ACHN (cell line): ENCODE measurements at places on chromosomes 16 and 17.
A peak's percentile ranks its signal among the peaks of the same experiment; 100 is the strongest.

- DNase-seq: no peak
Measured at GRCh38 chr17:2369039-2369438, 31.7 kb downstream of the SGSM2 start.

- DNase-seq: peak; percentile 32
Measured at GRCh38 chr17:4940555-4941318, 669 bp downstream of the RNF167 start.

- DNase-seq: peak; percentile 64
Measured at GRCh38 chr17:31842195-31843069, 16.6 kb downstream of the COPRS start.

DNA sequence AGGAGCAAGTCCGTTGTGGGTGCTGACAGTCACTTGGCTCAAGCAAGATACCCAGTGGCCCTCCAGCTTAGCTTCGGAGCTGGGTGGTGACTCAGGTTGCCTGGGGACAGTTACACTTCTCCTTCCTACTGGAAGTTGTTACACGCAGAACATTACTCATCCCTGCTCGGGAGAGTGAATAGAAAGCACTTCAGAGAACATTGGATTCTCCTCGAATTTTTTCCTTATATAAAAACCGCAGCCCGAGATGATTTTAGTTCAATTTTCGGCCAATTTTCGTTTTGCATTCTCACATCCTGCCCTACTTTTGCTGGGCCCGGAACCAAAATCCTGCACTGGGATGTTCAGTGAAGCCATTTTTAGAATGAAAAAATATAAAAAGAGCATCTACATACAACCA, 99.7 kb downstream of the ELAC2 start:
- no peak for DNase-seq

DNA sequence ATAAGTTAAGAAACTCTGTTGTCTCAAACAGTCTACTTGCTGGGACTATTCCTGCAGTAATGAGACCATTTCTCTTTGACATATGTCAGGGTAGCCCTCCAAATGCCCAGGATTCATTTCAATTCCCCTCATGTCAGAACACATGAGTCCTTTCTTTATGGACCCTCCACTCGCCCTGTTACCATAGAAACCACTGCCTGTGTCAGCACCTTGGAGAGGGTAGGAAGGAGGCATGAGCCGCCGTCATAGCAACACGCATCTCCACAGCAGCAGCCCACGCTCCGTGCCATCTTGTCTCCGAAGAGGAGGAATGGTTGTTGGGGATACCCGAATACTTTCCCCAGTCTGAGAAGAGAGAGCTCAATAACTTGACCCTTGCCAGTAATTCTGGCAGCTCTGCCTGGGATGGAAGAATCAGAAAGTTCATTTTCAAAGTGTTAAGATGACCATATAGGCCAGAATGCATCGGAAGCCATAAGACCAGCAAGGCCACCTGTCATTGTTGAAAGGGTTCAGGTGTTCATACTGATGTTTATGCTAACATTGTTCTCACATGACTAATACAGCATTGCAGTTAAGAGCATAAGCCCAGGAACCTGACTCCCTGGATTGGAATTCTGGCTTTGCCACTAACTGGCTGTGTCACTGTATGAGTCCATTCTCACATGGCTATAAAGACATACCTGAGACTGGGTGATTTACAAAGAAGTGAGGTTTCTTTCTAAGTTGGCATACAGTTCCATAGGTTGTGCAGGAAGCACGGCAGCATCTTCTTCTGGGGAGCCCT, 141.3 kb downstream of the ABCC12 start:
- peak; percentile 93 for DNase-seq

DNA sequence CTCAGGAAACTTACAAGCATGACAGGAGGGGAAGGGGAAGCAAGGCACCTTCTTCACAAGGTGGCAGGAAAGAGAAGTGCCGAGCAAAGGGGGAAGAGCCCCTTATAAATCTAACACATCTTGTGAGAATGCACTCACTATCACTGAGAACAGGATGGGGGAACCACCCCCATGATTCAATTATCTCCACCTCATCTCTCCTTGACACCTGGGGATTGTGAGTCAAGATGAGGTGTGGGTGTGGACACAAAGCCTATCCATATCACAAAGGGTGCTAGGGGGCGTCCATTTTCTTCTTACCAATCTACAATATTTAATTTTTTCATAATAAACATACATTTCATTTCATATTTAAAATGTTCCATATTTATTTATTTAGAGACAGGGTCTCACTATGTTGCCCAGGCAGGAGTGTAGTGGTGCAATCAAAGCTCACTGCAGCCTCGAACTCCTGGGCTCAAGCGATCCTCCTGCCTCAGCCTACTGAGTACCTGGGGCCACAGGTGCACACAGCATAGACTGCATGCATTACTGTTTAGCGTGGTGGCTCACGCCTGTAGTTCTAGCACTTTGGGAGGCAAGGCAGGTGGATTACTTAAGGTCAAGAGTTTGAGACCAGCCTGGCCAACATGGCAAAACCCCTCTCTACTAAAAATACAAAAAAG, 26.5 kb upstream of the FAAP100 start:
- DNase-seq: no peak

- DNase-seq: peak; percentile 85
Measured at GRCh38 chr16:53465606-53466280, 31.5 kb downstream of the RBL2 start.

DNA sequence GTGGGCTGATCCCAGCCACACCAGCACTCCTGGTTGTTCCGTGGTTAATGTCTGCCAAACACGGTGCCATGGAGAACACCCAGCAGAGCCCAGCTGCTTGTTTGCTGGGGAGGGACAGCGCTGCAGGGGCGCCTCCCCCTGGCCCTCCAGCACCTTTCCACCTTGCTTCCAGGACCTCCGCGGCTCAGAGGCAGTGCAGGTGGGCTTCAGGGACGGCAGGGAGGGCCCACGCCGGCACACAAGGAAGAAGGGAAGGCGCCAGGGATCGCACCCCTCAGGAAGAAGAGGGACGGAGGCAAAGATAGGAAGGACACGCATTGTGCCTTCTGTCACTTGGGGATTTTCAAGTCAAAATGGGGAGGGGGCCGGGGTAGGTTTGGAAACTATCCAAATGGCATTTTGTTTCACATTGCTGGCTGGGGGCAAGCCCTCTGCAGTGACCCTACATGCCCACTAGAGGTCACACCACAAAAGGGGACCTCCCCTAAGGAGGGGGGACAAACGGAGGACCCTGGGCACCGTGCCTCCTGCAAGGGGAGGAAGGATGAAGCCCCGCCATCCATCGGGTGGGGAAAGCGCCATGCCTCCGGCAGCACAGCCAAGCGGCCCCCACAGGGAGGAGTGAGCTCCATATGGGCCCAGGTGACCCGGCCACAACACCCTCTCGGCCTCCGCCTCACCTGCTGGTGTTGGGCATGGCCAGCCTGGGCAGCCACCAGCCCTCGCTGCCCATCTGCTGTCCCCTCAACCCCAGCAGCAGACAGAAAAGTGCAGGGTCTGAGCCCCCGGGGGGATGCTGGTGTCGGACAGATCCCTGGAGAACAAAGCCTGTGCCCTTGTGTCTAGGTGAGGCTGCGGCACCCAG, 7.5 kb upstream of the C16orf95 start:
- peak; percentile 46 for DNase-seq

- DNase-seq: no peak
Measured at GRCh38 chr17:8732406-8733085, 12.1 kb downstream of the CCDC42 start.

GRCh38 chr17:71118039-71118438, 948.7 kb downstream of the KCNJ2 start:
- peak; percentile 58 for DNase-seq

- DNase-seq: no peak
Measured at GRCh38 chr16:56121156-56121500, 70.2 kb upstream of the GNAO1 start.

- peak; percentile 67 for DNase-seq
Measured at GRCh38 chr17:9371019-9371418, 204.6 kb downstream of the STX8 start.
